ENCODE measurements at places on chromosomes 13 and 19.

DNA sequence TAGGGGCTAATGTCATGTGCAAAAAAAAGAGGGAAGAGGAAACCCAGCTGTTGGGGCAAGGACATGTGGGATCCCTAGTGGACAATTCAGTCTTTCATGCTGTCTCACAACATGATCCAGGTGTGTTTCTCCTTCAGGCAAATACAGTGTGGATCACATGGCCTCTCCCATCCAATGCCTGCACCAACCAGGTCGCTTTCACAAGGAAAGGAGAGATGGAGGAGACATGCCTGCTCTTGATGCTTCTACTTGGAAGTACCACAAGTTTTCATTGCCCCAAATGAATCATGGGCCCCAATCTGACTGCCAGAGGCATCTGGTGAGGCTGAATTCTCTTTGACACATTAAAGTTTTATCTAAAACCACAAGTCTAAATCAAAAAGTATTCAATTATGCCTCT is 82.1 kb downstream of the DLEU7 start:
- no peak for DNase-seq

- peak; percentile 70 for DNase-seq
Observed at GRCh38 chr19:33177417-33177979, 16.6 kb upstream of the LRP3 start.

DNA sequence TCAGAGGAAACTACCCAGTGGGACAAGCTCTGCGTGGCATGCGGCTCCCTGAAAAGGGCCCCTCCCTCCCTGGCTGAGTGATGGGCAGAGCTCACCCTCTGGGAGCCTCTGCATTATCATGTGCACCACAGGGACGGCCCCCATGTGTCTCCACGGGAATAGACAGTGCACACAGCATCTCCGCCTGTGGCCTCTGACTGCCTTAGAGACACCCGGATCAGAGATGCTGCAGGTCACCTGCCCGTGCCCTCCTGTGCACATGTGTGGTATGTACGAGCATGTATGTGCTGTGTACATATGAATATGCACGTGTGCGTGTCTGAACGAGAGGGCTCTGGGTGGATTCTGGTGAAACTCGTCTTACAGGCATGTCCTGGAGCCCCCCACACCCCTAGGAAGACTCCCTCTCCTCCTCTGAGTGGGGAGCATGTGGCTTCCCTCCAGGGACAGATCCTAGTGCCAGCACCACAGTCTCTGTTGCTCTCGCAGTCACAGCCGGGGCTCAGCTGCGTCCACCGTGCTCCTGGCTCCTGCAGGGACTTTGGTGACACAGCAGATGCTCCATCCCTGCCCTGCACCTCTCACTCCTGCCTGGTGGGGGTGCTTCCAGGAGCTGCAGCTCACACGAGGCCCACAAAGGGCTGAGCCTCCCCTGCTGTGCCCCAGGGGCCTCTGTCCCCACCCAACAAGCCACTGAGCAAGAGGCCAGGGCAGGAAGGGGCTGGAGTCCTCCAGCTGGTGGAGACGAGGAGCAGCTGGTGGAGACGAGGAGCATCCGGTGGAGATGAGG is 19.6 kb downstream of the C13orf46 start:
- DNase-seq, result no peak

DNA sequence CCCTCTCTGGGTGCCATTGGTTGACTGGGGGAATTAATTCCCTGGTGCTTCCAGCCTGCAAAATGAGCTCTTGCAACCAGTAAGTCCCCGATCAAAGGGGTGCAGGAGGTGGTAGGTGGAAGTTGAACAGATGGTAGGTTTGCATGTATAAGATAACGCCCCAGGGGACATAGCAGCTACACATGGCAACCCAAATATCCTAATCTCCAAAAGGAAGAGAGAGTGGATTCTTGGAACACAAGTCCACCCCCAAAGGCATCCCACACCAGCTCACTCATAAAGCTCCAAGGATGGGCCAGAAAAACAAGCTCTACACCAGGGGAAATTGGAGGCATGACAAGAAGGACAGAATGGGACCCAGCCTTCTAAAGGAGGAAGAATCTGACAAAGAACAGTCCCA is 4.8 kb downstream of the CD209 start:
- DNase-seq, result no peak

GRCh38 chr13:80469105-80469852 is 128.4 kb upstream of the SPRY2 start:
- no peak for DNase-seq

GRCh38 chr13:98909016-98909415 is 68.8 kb downstream of the DOCK9 start:
- no peak for DNase-seq

GRCh38 chr13:56558698-56559320 is 581.9 kb upstream of the PRR20A start:
- DNase-seq, result no peak

DNA sequence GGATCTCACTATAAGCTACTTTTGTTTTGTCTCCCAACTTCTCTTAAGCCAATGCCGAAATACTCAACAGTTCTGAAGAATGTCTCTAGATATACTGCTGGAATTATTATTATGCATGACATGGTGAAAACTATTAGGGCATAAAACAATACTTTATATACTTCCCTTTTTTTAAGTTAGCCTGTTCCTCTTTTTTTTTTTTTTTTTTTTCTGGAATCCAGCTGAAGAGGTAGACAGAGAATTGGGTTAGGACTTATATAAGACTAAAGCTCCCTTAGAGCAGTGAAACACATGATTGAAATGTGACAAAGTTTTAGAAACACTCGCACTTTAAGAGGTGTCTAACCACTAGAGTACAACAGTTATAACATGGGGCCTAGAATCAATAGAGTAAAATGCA is 850.9 kb upstream of the PCDH9 start:
- no peak for DNase-seq

DNA sequence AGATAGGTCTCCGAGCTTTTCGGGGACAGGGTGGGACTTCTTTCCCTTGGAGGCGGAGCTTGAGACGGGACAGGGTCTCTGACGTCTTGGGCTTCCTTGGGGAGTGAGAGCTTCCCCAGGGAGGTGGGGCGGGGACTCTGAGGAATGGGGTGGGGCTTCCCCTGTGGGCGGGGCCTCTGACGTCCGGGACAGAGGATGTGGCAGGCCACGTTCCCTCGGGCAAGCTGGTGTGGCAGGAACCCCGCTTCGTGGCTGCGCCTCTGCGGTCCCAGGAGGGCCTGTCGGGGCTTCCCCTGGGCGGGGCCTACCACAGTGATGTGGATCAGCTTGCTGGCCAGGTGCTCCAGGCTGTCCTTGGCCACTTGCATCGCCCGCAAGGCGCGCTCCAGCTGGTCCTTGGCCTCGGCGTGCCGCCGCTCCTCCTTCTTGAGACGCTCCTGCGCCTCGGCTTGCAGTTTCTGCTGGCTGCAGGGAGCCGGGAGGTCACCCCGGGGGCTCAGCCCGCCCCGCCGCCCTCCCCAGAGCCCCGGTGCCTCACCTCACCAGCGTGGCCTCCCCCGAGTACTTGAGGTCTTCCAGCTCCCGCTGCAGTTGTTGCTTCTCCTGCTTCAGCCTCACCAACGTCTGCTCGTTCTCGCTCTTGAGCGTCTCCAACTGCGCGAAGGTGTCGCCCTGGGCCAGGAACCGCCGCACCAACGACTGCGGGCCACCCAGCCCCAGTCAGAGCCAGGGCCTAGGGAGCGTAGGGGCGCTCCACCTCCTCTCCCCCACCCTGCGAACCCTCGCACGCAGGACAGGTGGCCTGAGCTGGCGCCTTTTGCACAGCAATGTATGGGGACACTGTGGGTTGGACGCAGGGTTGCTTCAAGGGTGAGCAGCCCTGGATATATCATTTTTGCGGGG is 3.3 kb upstream of the RGL3 start:
- DNase-seq, result no peak

DNA sequence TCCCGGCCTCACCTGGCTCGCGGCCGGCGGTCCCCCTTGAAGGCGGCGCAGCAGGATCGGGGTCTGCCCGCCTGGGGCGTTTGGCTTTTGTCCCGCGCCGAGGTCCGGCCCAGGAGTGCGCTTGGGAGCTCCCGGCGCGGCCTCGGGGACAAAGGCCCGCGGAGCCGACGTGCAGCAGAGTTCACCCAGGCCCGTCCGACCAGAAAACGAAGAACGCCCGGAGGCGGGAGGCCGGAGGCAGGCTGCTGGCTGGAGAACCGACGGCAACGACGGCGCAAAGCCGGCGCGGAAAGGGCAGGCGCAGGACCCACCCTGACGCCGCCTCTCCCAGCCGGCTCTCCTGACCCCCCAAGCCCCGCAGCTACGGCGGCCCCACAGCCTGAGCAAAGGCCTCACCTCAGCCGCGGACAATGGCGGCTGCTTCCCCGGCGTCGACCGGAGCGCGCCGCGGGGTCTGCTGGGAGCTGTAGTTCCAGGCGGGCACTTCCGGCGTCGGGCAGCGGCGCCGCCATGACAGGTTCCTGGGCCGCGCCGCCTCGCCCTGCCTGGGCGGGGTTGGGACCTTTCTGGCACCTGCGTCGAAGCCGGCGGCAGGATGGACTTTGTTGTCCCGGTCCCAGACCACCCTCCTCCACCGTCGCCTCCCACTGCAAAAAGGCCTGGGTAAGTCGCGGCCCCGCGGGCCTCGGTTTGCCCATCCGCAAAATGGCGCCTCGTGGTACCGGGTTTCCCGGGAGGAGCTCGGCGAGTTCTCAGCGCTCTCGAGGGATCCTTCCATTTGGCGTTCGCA is at the start of gene ZNF606:
Gene ZNF606, minus strand, starts transcription at position 437 of the 790 bp plus-strand sequence. CDS start 1,501 bp downstream, outside the sequence.
- peak; percentile 53 for DNase-seq

GRCh38 chr19:47802521-47803043 is 1.8 kb downstream of the TPRX1 start:
- no peak for DNase-seq

DNA sequence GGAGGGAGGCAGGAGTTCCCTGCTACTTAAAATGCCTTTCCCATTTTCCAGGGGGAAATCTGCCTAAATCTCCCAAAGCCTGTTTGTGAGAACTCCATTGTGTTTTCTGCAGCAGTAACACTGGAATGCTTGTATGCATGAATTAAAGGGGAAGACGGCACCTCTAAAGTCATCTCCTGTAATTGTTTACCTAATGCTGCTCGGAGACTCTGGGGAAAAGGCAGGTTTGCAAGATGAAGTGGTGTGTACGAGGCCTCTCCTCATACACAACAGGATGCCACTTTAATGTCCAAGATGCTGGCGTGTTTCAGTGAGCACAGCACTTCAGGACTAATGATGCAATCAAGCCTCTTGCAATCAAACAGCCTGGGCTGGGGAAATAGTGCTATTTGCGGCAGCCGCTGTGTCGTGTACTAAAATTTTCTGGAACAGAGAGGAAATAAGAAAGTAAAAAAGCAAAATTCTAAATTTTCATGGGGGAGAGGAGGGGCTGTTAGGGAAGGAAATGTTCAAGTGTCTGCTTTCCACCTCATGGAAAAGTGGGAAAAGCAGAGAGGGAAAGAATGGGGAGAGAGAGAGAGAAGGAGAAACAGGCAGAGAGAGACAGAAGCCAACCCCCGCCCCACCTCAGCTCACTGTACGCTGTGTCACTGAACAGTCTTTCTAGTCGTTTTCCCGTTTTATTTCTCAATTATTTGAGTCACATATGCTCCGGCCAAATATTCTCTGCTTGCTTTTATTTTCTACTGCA is 32.9 kb downstream of the TSHZ3 start:
- DNase-seq, result peak; percentile 5
